ENCODE measurements at places on chromosomes 6 and 20. TPM values are rescaled to one million over a fixed set of nuclear protein-coding genes. Genes with fewer than 3 reads are reported as not detected.

The PEX6 gene
- total RNA-seq, result 19.5 TPM

The MYBL2 gene
- 77.0 TPM for total RNA-seq

The MLIP gene
- total RNA-seq, result not detected

The MAN1A1 gene
- 16.1 TPM for total RNA-seq

DNA sequence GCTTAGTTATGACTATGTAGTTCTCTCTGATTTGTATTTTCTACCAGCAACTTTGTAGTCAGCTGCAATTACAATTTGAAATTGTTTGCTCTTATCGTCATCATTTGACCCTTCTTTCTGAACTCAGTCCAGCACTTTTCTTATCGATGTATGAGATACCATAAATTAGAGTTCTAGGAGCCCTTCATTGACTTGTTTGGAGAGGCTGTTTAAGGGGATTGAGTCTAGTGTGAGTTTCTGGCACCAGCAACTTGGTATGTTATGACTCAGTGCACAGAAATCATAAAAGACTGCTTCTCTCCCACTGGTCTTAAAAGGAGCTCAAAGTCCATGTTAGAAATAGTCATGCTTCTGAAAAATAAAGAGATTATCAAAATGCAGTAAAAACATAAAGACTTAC, 190.3 kb downstream of the TENT5A start:
- no peak for DNase-seq

DNA sequence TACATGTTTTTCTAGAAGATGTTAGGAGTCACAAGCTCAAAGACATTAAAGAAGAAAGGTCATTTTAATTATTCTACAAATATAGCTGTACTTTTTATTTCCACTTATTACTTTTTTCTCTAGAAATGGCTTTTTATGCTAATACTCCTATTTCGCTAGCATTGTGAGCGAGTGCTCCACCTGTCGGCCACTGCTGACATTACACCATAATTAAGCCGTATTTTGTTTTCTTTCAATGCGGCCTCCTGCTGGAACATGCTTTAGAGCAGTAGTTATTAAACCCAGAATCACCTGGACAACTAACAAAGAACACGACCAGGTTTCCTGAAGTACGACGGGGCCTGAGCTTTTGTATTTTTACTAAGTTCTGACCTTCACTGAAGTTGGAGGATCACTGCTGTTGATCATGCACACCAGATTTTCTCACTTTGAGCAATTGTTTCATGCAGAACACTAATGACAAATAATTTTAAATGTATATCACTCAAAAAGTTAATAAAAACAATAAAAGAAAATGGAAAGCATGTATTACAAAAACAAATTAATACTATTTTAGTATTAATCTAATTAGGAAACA, 74.1 kb upstream of the PAK5 start:
- no peak for DNase-seq

GRCh38 chr6:56659721-56660380, 17.2 kb upstream of the DST start:
- no peak for DNase-seq

Measured in epithelial cell of proximal tubule (primary cell).